Activated T-cell treated with anti-CD3 and anti-CD28 coated beads, Interleukin-2, amount 50 U/mL, for 72 hours (primary cell): ENCODE measurements at places on chromosomes 12 and 14. TPM values are rescaled to one million over a fixed set of nuclear protein-coding genes. Genes with fewer than 3 reads are reported as not detected.

The LTA4H gene
- 116 TPM for total RNA-seq

- no peak for DNase-seq
These were observed 73.6 kb downstream of the ADGRD1 start for GRCh38 chr12:131027264-131027663.

- DNase-seq, result no peak
These were observed 134.6 kb upstream of the PZP start for GRCh38 chr12:9342614-9343353.

The ISM2 gene
- not detected for total RNA-seq

The DCN gene
- total RNA-seq, result not detected

DNA sequence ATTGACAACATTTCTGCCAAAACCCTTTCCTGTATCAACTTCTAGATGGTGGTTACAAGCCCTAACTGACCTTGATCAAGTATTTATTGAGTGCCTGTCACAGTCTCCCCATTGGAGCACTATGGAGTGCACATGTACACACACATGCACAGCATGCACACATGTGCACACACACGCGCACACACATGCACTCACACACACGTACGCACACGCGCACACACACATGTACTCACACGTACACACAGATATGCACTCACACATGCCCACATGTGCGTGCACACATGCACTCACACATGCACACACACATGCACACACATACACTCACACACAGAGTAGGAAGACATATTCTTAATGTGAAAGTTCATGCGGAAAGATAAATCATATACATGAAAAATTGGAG lies 43.7 kb downstream of the MYRFL start:
- no peak for DNase-seq

DNA sequence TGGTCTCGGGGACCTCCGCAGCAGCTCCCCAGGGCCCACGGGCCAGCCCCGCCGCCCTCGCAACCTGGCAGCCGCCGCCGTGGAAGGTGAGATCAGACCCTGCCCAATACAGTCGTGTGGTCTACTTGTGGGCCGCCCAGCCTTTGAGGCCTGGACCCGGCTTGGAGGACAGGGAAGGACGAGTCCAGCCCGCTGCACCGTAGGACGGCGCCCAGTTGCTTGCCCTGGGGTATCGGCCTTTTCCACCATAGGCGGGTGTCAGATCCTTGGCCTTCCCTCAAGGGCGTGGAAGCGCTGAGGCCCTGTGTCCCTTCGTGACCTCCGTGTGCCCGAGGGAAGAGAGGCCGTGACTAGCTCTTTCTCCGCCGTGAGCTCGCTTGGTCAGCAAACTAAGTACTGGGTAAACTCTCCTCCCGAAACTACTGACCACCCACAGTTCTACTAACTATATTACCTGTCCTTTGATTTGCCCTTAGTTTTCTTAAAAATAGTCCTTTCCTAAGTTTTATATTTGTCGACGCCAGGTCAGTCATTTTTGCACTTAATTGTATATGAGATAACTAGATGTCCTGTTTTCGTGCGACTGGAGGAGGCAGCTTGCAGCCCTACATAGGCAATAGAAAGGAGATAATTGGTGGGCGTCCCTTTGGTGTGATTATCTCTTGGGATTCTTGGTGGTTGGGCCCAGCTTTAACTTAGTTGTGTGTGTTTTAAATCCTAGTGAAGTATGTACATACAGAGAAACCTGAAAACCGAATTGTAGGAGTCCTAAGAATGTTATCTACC lies 757 bp downstream of the SLC25A3 start:
- peak; percentile 39 for DNase-seq

The KRT80 gene
- total RNA-seq, result not detected

- DNase-seq, result no peak
These were observed 206.1 kb downstream of the PCNX1 start for GRCh38 chr14:71113376-71113775.

DNA sequence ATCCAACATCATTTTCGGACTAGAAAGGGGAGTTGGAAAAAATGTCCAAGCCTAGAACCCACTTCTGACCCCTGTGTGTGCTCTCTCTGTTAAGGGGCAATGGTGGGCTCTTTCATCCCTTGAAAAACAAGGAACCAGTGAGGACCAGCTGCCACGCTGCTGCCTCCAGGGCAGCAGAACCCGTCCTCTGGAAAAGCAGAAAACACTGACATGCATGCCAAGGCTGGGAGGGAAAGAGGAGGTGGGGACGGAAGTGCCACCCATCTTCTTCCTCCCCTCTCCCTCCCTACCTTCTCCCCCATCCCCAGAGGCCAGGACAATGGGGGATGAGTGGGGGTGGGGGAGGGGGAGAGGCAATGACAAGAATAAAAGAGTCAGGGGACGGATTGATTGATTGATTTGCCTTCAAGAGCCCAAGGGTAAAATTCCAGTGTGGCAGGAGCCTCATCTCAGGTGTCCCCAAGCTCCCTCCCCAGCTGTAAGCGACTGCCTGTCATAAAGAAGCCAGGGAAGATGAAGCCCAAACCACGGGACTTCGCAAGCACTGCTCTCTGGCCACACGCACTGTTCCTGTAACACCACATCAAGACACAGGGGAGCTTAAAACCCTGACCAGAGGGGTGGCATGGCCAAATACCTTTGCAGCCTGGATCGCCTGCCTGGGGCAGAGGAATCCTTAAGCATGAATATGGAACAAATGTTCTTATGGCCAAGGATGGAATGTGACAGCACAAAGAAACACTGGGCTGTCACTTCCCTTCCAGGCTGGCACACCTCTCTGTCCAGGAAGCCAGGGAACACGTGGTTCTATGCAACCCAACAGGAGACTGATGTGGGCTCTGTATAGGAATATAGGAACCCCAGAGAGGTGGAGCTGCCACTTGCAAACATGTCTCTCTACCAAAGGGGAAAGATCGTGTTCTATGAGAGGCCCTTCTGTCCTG lies 38.9 kb upstream of the BDKRB2 start:
- no peak for DNase-seq

DNA sequence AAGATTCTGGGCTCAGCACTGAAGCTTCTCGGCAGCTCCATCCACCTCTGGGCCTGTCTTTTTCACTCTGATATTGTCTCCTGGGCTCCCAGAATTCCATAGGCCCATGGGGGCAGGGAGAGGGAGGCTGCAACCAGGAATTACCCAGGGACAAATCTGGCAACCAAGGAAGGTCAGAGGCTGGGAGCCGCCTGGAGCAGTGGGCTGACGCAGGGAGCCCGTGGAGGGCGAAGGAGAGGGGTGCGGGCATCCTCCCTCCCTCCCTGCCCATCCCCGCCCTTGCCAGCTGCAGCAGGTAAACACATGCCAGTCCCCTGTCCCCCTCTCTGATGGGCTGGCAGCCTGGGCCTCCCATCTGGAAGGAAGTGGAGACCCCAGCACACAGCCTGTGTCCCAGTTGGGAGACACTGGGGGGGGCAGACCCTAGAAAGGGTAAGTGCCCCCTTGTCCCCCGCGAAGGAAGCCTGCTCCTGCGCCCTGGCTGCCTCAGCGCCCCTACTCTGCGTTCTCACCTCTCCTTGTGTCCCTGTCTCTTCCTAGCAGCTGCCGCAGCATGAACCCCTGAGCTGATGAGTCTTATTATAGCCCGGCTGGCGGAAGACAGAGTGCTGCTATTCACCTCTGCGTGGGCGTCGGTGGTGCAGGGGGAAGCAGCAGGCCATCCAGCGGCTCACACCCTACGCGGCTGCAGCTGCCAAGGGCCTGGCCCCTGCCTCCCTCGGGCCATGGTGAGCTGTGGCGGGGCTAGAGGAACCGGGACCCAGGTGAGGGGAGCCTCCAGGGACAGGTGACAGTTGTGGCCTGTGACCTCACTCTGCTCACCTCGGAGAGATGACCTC lies 6.7 kb downstream of the LRTM2 start:
- no peak for DNase-seq

GRCh38 chr14:31340297-31341063 lies 79.9 kb downstream of the HEATR5A start:
- DNase-seq, result no peak

DNA sequence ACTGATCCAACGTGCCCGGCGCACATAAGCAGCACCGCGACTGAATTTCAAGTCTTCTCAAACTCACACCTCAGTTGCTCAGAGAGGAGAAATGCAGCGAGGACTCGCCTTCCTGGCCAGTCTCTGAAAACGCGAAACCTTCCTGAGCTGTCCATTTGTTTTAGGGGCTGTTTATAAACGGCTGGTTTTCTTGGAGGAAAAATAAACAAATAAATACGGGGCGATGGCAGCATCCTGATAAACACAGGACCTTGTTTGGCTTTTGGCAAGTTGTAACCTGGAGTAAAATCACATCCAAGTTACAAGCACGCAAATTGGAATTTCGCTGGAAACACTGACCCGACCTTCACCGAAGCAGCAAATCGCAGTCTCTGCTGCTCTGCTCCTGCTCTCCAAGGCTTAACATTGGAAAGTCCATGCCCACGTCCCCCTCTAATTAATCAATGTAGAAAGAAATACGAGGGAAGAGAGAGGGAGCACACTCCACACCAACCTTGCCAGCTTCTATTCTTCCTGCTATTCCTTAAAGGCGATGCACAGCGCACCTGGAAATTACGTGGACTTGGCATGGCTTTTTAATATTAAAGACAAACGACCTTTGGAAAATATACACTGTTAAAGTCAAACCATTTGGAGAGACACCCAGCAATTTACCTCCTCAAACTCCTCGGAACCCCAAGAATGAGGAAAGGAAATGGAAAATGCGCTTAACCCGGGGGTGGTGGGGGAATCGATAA lies 248.8 kb downstream of the APAF1 start:
- no peak for DNase-seq

DNA sequence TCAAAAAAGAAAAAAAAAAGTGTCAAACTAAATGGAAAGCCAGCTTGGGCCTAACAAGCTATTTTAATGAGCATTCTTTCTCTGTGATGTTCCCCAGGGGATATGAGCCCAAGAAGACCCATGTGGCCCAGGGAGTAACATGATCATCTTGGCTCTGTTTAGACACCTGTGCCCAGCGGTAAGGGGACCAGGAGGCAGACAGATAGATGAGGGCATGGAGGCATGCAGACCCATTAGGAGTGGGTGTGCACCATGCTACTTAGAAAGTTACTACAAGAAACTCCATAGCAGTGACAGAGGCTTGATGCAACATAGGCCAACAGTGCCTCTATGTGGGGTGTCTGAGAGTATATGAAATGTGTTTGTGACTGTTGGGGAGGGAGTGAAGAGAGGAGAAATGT lies 3.1 kb upstream of the CREBL2 start:
- peak; percentile 43 for DNase-seq

- DNase-seq, result no peak
These were observed 135.6 kb downstream of the ESR2 start for GRCh38 chr14:64158608-64159007.

The PSMA3 gene
- 194 TPM for total RNA-seq

DNA sequence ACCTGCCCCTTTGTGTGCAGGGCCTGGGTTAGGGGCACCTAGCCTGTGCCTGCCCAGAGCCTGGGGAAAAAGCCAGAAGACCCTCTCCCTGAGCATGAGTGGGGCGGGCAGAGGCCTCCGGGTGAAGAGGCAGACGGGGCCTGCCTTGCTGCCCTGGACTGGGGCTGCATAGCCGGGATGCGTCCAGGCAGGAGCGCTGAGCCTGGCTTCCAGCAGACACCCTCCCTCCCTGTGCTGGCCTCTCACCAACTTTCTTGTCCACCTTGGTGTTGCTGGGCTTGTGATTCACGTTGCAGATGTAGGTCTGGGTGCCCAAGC lies 216.1 kb downstream of the TMEM121 start:
- DNase-seq, result no peak
